ENCODE measurements at places on chromosomes 7 and 10.

DNA sequence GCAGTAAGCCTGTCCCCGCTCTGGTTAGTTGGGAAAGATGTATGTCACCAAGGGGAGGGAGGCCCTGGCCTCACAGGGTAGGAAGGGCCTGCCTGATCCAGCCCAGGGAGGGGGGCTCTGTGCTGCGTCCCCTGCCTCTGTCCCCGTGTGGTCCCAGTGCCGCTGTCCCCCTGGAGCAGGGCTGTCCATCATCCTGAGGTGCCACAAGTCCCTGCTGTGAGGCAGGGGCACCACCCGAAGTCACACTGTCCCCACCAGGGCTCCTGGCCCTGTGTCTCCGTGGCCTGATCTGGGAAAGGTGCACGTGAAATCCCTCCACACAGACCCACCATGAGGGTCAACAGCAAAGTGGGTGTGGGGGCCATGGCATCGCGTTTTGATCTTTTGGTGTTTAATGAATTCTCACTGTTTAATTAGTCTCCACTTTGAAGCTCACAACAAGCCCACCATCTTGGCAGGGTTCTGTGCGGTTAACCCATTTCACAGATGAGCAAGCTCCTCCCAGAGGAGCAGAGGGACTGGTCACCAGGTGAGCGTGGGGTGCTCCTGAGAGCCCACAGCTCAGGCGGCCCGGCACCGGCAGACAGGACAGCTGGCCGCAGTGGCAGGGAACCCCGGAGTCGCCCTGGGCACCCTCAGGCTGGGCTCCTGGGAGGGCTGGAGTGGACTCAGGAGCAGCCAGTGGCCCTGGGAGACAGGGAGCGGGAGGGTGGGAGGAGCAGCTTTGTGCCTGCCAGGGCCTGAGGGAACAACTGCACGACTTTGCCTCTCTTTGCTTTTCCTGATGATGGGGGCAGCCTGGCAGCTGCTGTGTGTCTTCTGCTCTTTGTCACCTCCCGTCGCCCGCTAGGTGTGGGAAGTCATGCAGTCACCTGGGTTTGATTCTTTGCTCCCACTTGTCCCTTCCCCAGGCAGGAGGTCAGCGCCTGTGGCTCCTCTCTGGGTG is 12.0 kb upstream of the CRYGN start:
- H3K27ac ChIP-seq = no peak overlapping the region
- H3K36me3 ChIP-seq = no peaks in the 10 kb centered on the region
- no peaks in the 10 kb centered on the region for H3K27me3 ChIP-seq
- no peak overlapping the region for H3K4me3 ChIP-seq

DNA sequence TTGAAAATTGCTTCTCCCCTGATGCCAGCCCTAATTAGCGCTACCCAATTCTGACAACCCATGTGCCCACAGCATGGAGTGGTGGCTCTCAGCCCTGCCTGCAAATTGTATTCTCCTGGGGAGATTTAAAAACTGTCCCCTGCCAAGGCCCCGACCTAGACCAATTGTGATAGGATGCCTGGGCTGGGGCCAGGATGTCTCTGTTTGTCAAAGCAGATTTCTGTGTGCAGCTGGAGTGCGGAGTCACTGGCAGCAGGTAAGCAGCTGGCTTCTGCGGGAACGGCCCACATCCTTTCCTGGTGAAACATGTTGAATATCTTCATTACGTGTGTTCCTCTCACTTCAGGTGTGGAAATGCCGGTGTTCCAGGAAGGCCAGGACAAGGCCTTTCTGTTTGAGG is 238.6 kb downstream of the WDR37 start:
- no peak for DNase-seq
- no peaks in the 10 kb centered on the region for H3K36me3 ChIP-seq
- H3K4me3 ChIP-seq = no peak overlapping the region
- H3K27me3 ChIP-seq = peaks cover 7% of the 10 kb centered on the region
- no peak overlapping the region for H3K27ac ChIP-seq

- H3K27ac ChIP-seq = no peak overlapping the region
- H3K4me1 ChIP-seq = no peaks in the 10 kb centered on the region
- H3K4me3 ChIP-seq = no peak overlapping the region
Observed at GRCh38 chr7:25139536-25139935, 14.5 kb upstream of the CYCS start.

- H3K4me3 ChIP-seq = no peak overlapping the region
- H3K27me3 ChIP-seq = no peaks in the 10 kb centered on the region
- no peak for DNase-seq
- no peaks in the 10 kb centered on the region for H3K36me3 ChIP-seq
Observed at GRCh38 chr10:44478040-44478439, 93.1 kb upstream of the CXCL12 start.
